Foreskin fibroblast (primary cell): ENCODE measurements at places on chromosomes 3 and 15.
A peak's percentile ranks its signal among the peaks of the same experiment; 100 is the strongest.

DNA sequence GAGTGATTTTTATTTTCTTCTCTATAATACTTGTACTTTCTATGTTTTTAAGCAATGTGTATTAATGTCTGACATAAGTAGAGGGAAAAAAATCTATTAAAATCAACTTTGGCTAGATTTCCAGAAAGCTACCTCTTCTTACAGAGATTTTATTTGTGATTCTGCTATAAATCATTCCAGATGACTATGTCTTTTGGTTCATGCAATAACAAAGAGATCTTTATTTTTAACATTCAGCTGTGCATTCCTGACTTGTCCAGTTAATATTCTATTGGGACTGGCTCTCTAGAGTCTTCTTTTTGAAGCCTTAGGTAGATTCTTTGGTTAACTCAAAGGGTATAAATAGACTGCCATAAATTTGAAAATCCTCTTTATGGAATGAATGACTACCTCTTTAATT lies 74.3 kb upstream of the ARPP21 start:
- DNase-seq, result no peak

DNA sequence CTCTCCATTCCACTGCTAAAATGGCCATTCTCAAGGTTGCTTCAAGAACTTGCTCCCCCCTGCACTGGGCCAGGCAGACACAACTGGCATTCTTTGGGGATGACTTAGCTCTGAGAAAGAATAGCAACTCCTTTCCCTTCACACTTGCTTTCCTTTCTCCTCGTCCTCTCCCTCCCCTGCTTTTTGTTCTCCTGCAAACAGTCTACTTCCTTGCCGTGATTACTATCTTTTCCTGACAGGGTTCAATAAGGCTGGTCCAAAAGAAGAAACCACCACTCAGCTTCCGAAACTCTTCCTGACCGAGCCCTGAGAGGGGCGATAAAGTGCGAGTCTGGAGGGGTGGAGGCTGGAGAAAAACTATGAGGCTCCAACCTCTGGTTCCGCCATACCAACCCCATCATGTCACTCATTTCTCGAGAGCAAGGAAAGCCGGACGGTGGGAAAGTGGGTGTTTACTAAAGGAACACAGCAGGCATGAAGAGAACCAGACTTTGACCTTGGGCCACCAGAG lies 5.0 kb downstream of the AMOTL2 start:
- peak; percentile 72 for DNase-seq

DNA sequence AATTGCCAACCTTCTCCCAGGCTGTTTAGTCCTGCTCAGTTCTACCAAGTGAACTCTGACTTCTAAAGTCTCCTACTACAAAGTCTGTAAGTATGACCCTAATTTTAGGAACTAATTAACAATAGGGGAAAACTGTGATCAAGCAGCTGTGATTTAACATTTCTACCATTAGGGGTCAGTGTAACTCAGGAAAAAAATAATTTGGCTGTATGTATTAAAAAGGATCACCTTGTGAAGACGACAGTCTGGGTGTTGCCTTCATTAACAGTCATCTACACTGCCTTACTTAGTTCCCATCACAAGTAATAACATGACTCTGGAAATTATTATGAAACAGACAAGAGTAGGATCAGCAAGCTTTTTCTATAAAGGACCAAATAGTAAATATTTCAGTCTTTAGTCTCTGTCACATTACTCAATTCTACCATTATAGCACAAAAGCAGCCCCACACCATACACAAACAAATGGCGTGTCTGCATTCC lies 4.2 kb upstream of the NPHP3 start:
- peak; percentile 5 for DNase-seq

GRCh38 chr3:39529577-39529976 lies 62.1 kb downstream of the MOBP start:
- DNase-seq, result no peak

GRCh38 chr3:194196876-194197275 lies 60.9 kb downstream of the HES1 start:
- no peak for DNase-seq

DNA sequence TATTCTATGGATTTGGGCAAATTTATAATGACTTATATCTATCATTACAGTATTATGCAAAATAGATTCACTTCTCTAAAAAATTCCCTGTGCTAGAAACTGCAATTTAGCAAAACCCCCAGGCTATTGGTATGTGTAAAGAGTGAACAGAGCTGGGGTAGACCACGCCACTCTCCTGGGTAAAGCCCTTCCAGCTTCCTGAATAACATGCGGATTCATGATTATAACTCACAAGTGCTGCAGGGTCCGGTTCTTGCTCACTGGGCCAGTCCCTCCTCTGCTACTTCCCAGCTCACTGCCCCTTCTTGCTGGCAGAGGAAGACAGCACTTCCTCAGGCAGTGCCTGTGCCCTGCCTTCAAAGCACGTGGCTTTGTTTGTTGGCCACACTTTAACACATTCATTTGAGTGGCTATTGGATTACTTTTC lies 4.1 kb downstream of the CD80 start:
- no peak for DNase-seq

DNA sequence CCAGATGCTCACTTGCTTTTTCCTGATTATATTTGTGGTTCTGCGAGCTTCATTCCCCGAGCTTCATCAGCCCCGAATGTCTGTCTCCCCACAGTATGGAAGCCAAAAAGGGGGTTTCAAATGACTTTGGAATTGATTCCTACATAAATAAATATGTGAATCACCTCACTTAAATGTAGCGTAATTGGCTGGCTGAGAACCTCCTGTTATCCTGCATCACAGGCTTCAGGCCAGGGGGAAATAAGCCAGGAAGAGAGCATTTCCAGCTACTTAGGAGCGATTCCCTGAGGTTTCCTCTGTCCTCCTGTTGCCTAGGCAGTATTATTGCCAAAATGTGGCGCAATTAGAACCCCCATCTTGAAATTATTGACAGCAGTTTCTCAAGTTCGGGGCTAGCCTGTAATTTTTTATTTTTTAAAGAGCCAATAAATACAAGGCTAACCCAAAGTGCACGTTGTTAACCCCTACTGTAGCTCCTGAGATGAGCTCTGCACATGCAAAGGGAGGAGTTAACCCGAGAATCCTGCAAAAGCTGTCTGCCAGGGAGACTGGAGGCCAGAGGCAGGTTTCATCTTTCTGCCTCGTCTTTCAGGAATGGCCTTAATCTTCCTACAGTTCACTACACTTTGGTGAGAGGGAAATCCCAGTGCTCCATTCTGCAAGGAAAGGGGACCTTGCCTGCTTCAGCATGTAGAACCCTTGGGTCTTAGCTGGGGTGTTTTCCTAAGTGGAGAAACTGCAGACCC lies 148.2 kb downstream of the ADAMTS9 start:
- DNase-seq, result peak; percentile 47

DNA sequence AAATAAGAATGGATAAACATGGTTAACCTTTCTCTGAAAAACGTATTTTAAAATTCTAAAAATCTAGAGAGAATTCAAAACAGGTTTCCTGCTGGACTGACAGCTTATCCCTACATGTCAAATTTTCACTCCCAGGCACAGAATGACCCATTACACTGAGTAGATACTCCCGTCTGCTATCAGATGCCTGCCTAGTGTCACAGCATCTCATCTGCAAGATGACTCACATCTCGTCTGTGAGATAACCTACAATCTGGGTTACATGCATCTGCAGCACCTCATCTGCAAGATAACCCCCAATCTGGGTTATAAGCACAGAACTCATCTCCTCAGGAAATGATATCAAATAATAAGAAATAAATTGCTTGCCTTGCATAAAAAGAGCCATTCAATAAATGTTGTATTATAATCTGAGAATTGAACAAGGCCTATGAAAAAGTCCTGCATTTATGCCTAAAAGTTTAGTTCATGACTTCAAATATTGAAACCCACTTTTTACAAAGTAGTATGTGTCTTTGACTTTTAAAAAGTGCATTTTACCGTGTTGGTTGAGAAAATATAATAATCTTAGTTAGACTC lies 188.3 kb upstream of the THBS1 start:
- DNase-seq, result no peak

GRCh38 chr3:7190095-7190494 lies 329.2 kb downstream of the GRM7 start:
- no peak for DNase-seq
